Stimulated activated CD4-positive, alpha-beta T cell treated with anti-CD3 and anti-CD28 coated beads, Interleukin-1b, Interleukin-23, amount 100 ng/mL, for 4 hours (primary cell): ENCODE measurements at places on chromosomes 5 and 9.

DNA sequence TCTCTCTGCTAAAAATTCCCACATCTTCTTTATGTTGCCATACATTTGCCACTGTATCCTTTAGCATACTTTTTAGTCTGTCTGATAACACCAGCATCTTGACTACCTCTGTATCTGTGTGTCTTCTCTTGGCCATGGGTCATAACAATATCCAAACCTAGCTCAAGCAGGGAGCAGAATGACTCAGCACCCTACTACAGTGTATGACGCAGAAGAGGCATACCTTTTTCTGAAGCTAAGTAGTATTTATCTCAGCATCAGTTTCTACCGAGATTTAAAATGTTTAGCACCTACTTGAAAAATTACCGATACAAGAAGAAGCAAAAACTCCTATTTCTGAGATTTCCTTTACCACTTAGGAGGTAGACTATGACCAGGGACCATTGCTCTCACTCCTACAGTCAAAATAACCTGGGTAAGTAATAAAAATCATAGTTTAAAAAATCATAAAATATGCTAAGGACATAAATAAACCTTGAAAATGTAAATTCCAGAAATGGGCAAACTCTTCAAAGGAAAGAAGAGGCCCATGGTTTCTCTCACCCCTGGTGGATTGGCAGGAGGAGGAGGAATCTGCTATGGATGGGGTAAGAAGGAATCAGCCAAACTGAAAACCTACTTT lies 286.5 kb downstream of the MAST4 start:
- DNase-seq: no peak

- DNase-seq: no peak
Observed at GRCh38 chr9:80188579-80188978, 616.8 kb downstream of the TLE4 start.

GRCh38 chr5:20113931-20114330 lies 125.9 kb upstream of the CDH18 start:
- no peak for DNase-seq

GRCh38 chr5:81086881-81087281 lies 126.7 kb downstream of the RASGRF2 start:
- no peak for DNase-seq

GRCh38 chr9:90640361-90640760 lies 2.3 kb downstream of the DIRAS2 start:
- DNase-seq: no peak

DNA sequence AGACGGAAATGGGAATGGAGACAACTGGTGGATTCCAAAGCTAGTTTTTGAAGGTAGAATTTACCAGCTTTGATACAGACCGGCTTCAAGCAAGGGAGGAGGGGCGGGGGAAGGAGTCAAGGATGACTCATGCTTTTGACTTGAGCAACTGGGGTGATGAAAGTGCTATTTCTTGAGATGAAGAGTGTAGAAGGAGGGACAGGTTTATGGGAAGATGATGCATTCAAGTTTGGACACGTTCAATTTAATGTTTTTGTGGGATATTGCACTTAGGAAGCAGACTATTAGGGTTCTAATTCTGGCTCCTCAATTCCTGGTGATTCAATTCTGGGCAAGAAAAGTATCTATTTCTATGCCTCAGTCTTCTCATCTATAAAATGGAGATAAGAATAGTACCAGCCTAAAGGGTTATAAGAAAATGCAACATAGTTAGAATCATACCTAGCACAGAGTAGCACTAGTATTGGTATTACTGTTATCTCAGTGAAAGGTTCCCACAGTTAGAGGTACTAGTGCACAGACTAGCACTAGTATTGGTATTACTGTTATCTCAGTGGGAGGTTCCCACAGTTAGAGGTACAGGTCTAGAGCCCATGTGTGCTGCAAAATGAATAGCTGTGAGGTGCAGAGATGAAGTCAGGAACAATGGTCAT lies 4.6 kb downstream of the NIPAL4 start:
- peak; percentile 36 for DNase-seq

DNA sequence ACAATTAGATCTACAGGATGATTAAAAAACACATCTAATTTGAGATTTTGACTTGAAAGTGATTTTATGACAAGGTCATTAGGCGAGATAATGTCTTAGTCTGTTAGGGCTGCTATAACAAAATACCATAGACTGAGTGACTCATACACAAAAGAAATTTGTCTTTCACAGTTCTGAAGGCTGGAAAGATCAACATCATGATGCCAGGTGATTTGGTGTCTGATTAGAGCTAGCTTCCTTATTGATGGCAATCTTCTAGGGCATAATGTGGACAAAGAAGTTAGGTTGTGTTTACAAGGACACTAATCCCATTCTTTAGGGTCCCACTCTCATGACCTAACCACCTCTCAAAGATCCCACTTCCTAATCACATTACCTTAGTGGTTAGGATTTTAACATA lies 256.7 kb downstream of the TUSC1 start:
- no peak for DNase-seq

DNA sequence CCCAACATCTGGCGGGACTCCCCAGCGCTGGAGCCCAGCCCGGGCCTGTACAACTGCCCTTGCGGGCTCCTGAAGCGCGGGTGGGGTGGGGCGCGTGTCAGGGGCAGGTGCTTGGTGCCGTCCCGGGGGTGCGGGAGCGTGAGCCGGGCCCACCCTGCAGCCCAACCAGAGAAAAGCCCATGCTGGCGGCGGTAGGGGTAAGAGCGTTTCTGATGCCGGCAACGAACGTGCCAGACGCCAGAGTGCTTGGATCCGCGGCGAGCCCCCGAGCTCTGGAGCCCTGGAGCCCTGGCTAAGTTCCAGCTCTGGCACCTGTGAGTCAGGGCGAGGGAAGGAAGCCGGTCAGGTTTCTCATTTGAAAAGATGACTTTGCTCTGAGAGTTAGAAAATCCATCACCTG lies 58.0 kb downstream of the ZNF510 start:
- DNase-seq: no peak

GRCh38 chr5:131776450-131776849 lies 20.4 kb downstream of the FNIP1 start:
- no peak for DNase-seq

DNA sequence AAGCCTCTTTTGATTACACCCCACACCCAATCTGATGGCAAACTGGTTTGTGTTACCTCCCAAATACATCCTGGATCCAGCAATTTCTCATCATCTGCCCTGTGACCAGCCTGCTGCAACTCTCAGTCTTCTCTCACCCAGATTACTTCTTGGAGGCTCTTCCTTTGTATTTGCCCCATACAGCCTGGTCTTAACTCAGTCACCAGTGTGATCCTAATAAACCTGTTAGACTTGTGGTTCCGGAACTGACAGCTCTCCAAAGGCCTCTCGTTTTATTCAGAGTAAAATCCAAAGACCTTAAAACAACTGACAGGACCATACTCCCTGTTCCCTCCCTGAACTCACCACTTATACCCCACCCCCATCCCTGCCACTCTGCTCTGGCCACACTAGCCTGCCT lies 228.2 kb upstream of the PAPPA start:
- no peak for DNase-seq

DNA sequence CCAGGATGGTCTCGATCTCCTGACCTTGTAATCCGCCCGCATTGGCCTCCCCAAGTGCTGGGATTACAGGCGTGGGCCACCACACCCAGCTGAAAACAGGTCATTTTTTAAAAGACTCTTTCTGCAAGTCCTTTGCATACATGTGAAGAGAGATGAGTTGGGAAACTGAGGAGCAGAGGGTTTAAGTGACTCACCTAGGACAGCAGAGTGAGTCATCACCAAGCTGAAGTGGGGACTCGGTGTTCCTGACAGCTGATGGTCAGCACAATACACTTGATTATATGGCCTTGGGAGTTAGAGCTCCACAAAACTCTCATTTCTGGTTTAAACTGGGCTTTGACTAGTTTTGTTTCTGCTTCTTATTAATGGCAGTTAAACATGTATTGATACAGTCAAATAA lies 38.1 kb upstream of the SSBP2 start:
- DNase-seq: no peak

DNA sequence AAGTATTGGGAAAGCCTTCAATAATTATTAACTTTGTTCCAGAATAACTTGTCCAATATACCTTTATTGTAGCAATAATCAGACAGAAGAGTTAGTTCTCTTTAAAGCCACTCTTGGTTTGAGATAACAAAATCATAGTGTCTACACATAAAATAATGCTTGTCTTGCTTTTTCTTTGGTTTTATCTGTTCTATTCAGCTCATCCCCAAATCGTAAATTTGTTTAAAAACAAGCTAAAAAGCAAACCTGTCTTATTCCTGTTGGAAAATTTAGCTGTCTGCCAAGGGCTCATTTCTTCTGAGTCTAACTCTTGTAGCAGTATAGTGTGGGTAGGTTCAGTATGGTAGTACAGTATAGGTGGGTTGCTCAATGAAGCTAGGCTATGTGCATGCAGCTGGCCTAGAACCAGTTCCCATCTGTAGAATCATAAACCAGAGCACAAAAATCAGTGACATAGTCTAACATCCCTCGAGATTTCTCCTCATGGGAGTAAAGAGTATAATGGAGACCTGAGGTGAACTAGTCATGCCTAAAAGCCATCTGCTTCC lies 17.9 kb upstream of the APBA1 start:
- DNase-seq: no peak

- DNase-seq: no peak
Observed at GRCh38 chr9:135085830-135086546, 1.5 kb upstream of the OLFM1 start.

DNA sequence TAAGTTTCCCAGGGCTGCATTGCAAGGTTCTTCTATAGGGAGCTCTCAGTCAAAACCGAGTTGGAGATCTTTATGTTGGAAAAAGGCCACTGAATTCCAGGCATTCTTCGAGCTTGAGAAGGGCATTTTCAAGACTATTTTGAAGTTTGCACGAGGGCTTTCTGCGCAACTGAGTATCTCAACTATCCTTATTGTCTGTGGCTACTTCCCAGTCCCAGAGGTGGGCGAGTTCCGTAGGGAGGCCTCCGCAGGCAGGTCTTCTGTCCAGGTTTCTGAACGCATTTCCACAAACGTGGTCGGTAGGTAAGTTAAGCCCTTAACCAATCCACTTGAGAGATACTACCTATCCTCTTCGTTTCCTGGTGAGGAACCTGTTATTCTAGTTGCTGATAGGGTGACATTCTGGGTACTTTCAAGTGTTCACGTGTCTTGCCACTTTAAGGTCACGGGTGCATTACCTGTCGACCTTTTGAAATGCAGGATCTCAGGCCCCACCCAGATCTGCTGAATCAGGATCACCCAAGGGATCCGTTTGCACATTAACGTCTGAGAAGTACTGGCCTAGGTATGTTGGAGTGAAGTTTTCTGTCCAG lies 51.4 kb upstream of the TJP2 start:
- no peak for DNase-seq

DNA sequence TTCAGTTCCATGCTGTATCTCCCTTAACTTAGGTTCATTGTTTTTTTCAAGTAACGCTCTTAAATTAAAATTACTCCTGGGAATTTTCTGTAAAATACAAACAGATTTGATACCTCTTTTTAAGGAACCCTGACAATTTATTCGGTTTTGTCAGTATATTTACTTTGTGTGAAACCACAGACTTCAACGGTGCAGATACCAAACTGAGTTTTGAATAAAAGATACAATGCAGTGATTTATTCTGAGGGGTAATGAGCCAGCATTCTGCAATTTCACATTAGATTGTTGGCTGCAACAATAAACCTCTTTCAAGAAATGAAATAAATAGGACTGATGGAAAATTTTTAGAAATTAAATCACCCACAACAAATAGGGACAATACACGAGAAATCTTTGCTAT lies 308.6 kb upstream of the EDIL3 start:
- no peak for DNase-seq

- no peak for DNase-seq
Observed at GRCh38 chr9:37678789-37679273, 28.1 kb downstream of the FRMPD1 start.

GRCh38 chr5:39453606-39454005 lies 28.8 kb upstream of the DAB2 start:
- DNase-seq: no peak
